ENCODE measurements at places on chromosomes 5 and 9.

GRCh38 chr9:112917987-112918362 lies 27.3 kb upstream of the SLC46A2 start:
- no peak for DNase-seq

GRCh38 chr5:129973716-129974426 lies 69.6 kb downstream of the CHSY3 start:
- no peak for DNase-seq

DNA sequence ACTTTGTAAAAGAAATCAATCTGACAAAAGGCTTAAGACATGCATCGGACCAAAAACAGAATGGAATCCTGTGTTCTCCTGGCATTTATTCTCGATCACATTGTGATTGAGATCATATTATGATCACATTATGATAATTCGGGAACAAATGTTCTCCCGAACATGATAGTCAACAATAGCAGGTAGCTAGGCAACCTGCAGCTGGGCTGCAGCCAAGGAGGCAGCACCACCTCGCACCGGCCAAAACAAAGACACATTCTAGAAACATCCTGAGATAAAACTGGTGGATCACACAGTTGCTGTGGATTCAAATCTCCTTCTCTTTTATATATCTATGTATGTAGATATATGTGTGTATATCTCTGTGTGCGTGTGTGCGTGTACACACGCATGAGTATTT lies 480.6 kb upstream of the CYLC2 start:
- DNase-seq: no peak

DNA sequence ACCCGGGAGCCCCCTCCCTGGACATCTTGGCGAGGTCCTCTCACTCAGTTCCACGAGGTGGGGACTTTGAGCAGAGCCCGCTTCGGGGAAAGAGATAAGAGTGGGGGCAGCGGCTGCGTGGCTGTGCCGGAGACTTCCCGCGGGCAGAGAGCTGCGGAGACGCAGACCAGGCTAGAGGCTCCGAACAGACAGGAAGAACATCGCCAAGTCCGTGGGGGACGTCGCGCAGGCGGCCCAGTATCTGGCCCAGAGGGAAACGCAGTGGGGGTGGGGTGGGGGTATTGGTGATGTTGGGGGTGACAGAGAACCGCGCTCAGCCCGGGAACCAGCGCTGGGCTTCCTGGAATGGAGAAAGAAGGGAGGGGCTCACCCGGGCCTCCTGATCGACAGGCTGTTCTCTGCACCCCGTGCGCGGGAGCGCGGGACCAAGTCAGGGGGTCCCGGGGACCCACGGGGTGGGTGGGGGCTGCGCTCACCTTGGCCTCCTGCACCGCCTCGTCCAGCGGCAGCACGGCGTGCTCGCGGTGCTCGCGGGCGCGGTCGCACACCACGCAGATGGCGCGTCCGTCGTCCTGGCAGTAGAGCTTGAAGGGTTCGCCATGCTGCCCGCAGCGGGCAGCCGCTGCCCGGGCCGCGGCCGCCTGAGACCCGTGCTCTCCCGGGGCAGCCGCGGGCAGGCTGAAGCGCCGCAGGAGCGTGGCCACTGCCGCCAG lies 727 bp downstream of the TRIM7 start:
- DNase-seq: no peak

DNA sequence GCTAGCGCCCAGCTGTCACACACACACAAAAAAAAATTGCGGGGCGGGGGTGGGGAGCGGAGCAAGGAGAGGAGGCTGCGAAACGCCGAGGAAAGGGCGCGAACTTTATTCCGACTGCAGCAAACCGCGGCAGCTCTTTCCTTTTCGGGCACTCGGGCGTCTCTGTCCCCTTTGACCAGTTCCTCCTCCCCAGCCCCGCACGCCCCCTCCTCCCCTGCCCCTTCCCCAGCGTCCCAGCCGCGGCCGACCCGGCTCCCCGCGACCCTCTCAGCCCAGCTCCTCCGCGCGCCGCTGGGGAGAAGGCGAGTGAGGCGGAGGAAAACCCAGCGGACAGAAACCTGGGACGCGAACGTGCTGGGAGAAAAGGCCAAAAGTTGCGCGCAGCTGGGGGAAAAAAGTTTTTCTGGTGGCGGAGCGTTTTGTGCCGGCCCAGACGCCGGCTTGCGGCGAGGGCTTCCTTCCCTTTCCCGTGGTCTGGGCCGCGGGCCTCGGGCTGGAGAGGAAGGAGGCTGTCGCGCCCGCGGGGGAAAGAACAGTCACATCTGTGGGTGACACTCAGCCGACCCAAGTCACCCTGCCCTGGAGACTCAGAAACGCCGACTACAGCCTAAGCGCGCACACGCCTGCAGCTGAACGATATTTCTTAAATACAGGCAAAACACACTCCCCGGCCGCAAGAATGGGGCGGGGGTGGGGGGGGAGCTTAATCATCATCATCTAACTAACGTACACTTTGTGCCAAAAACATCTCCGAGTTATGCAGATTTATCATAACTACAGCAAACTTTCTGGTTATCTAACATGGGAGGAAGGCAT lies 1.1 kb upstream of the BNC2 start:
- no peak for DNase-seq

- DNase-seq: no peak
Observed at GRCh38 chr5:147854894-147855773, 23.4 kb upstream of the SCGB3A2 start.

DNA sequence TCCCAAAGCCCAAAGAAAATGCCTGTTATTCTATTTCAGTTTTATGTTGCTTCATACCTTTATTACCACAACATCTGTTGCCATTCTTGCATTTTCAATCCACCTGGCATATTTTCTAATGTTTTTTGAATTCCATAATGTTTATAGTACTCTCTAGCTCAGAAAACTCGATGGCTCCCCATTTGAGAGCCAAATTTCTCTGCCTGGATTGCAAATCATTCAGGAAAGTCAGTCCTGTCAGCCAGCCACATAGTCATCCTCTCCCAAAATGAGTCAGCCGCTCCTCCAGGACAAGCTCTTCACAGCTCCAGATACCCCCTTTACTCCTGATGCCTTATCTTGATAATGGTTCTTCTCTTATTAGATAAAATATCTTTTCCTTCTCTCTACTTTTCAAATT lies 78.2 kb upstream of the ADCY2 start:
- no peak for DNase-seq

DNA sequence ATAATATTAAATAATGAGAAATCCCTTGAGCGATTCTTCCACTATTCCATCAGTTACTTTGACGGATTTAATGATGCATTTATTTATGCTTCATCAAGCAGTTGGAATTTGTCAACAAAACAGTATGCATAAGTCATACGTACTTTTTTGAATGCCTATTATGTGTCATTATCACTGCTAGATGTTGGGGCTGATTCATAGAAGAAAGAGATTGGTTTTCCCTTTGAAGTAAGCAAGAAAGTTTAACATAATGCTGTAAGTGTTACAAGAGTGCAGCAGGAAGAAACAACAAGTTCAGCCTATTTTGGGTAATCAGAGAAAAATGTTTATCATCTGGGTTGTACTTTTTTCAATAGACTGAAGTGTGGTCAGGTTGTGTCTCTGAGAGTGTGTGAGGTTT lies 121.2 kb upstream of the RANBP3L start:
- no peak for DNase-seq

DNA sequence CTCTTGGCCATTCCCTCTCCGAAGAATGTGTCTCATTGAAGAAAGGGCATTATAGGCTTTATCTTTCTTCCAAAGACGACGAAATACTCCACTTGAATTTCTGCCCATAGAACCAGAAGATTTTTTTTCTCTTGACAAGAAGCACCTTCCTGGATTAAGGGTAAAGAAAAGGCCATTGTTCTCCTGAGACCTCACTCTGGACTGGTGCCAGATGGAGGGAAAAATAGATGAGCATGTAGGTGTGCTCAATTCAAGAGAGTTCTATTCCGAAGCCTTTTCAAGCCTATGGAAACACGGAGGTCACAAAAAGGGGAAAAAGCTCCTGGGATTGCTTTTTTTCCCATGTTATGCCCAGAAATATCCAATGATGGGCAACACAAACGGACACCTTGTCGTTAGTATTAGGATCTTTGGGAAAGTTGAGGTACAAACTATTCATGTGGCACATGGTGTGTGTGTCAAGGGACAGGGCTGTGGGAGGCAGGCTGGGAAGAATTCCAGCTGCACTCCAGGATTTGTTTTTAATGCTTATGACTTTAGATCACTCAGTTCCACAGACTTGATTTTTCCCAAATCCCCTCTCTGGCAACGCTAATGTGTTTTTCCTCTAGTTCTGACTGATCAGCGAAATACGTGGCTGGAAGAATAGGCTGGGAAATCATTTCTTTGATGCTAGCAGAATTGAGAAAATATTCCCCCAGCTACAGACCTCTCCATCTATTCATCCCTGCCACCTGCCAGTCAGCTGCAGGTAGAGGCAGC lies 89.9 kb downstream of the SIL1 start:
- DNase-seq: no peak

GRCh38 chr9:73074176-73074708 lies 77.4 kb upstream of the ANXA1 start:
- no peak for DNase-seq

GRCh38 chr5:57650360-57651069 lies 167.9 kb upstream of the ACTBL2 start:
- DNase-seq: no peak

DNA sequence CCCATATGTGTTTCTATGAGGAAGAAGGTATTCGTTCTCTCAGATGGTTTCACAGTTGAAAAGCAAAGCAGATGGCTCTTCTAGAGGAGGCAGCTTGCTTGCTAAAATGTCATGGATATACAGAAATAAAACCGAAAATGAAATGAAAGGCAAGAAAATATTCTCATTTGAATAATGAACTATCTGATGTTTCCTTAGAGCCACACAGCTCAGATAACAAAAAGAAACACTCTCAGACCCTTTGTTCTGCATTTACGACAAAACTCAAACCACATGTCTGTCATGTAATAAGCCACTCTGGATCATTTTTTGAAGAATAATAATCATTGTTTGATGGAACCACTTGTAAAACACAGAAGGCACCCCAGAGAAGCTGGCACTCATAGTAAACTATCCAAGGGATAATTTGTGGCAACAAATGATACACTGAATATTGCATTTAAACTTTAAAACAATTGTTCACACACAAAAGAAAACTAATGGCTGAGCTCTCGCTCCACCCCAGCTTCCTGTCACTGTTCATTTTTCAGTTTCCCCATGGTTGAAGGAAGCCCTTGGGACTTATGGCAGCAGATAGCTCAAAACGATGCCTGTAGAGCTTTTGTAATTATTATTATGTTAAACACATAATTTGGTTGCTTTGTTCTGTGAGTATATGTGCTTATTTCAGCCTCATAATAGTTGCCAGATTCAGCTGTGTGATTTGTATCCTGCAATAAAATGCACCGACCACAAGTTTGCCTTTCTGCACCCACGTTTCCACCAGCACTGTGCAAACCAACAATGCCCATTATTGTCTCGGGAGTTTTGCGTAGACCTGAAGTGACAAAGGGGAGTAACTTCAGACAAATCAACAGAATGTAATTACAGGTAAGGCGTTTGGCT lies 256.0 kb downstream of the TMEM167A start:
- DNase-seq: no peak

- DNase-seq: no peak
Observed at GRCh38 chr5:73764586-73764985, 138.6 kb downstream of the ARHGEF28 start.

GRCh38 chr5:132807163-132807838 lies 5.8 kb upstream of the SOWAHA start:
- DNase-seq: no peak
